CD4-positive, alpha-beta T cell treated with Interleukin-4 for 1 hour (primary cell): ENCODE measurements at places on chromosomes 6 and 20.

DNA sequence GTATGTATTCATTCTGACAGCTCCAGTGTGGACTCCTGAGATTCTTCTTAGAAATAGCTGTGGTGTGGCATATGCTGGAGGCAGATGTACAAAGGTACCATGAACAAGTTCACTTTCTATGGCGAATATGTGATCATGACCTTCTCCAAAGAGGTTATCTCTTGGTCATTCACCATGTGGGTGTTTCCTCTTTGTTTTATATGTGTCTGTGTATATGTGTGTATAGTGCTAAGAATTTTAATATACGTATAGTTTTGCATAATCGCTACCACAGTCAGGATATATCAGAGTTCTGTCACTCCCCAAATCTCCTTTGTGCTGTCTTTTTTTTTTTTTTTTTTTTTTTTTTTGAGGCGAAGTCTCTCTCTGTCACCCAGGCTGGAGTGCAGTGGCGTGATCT, 47.1 kb downstream of the PHACTR2 start:
- DNase-seq = no peak

DNA sequence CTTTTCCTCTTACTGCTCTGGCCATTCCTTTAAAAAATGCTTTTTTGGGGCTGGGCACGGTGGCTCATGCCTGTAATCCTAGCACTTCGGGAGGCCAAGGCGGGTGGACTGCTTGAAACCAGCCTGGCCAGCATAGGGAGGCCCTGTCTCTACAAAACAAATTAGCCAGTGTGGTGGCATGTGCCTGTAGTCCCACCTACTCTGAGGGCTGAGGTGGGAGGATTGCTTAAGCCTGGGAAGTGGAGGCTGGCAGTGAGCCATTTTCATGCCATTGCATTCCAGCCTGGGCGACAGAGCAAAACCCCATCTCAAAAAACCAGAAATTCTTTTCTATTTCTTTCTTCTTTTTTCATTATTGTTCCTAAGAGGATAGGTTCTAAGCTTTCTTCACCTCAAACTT, 36.9 kb upstream of the RNF144B start:
- DNase-seq = no peak

GRCh38 chr6:28953039-28953584, 29.3 kb upstream of the TRIM27 start:
- peak; percentile 75 for DNase-seq

DNA sequence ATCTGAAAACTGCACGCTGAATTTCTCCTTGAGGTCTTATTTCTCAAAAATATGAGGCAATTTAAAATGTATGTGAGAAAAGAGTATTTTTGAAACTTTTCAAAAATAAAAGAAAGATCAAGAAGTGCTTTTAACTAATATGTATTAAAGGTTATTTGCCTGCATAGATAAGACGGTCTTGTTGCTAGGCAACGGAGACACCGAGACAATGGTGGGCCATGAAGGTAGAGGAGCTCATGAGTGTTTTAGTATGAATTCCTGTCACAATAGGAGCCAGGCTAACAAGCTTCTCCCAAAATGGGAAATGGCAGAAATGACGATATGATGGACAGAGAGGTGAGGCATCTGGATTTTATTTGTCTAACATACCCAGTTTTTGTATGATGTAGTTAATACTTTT, 308.2 kb downstream of the SLC35F1 start:
- no peak for DNase-seq

DNA sequence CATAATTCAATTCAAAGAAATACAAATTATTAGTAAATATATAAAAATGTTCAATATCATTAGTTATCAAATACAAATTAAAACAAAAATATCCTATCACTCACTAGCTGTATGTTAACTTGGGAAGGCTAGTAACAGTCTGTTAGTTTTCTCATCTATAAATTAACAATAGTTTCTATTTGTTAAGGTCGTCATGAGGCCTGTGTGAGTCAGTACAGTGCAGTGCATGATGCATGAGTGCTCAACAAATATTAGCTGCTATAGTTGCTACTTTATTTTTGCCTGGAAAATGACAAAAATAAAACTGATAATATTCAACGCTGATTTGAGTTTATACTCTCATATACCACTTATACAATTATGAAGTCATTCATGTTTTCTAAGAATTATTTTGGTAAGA, 401.6 kb upstream of the RUNX2 start:
- DNase-seq = no peak

DNA sequence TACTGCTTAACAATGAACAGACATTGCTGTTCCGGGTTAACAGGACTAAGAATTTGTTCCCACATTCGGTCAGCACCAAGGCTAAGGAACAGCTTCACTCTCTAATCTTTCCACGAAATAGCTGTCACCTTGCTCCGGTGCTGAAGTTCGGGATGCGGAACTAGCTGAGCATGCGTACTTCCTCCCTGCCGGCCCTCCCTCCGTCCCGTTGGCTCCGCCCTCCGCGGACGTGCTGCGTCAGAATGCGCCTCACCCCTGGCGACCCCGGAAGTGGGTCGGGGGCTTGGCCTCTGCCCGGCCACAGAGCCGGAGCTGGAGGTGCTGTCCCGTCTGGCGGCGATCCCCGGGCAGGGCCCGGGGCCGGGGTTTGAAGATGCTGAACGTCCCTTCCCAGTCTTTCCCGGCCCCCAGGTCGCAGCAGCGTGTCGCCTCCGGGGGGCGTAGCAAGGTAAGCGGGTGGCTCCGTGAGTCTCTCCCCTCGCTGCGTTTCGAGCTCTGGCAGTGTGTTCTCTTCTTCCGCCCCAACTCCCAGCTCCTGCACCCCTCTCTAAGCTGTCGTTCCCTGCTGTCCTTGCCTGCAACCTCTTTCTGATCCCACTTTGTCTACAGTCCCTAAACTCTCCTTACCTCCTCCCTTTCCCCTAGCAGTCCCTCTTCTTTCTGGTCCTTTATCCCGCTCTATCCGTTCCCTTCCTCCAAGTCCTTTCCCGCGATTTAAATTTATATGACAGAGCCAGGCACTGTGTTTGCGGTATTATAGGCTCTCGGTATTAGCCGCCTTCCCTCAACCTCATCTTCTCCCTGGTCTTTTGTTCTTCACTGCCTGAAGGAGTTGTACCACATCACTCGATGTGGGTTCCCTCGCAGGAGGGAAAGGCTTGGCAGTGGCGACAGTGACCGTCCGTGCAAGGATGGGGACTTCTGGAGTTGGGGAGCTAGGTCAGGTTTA, at the start of gene CYB5R4:
Gene CYB5R4, plus strand, starts transcription at position 280 of the 949 bp plus-strand sequence. Its CDS starts 94 bp downstream, at position 374.
- peak; percentile 95 for DNase-seq

- DNase-seq = no peak
Measured at GRCh38 chr6:126302191-126302590, 37.7 kb upstream of the CENPW start.

- no peak for DNase-seq
Measured at GRCh38 chr20:17856024-17856564, 112.5 kb downstream of the SNX5 start.

- DNase-seq = no peak
Measured at GRCh38 chr6:51459958-51460357, 627.5 kb downstream of the PKHD1 start.

DNA sequence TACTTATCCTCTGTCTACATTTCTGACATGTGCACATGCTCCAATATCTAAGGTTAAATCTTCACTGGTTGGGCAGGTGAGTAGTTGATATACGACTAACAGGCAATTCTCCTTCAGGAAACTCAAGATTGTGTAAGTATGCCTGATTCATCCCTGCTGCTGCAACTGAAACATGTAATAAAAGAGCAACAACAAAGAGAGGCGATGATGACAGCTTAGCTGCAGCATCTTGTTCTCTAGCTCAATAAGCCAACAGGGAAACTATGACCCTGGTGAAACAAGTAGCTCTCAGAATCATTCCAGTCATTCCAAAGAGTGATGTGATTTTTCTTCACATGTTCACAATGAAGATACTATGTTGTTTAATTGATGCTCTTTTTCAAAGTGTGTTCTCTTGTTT, 74.4 kb downstream of the ELOVL4 start:
- no peak for DNase-seq

- no peak for DNase-seq
Measured at GRCh38 chr6:125764121-125764671, 14.8 kb downstream of the HEY2 start.

GRCh38 chr20:36519944-36520343, 21.4 kb upstream of the MYL9 start:
- DNase-seq = no peak

GRCh38 chr6:34583461-34583860, 27.3 kb upstream of the SPDEF start:
- DNase-seq = no peak

DNA sequence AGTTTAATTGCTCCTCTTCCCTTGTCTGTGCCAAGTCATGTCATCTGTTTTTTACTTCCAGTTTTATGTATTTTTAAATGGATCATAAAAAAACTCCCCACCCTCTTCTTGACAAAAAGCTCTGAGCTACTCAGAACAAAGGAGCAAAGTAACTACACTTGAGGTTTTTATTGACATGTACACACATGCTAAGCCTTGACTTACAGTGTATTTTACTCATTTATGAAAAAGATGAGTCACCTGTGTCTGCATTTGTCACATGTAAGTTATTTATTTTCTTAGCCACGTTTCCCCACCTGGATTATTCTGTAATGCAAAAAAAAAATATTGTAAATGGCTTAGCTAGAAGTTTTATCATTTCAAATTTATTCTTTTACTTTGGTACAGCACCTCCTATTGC, 628.8 kb upstream of the SLC35B3 start:
- no peak for DNase-seq

DNA sequence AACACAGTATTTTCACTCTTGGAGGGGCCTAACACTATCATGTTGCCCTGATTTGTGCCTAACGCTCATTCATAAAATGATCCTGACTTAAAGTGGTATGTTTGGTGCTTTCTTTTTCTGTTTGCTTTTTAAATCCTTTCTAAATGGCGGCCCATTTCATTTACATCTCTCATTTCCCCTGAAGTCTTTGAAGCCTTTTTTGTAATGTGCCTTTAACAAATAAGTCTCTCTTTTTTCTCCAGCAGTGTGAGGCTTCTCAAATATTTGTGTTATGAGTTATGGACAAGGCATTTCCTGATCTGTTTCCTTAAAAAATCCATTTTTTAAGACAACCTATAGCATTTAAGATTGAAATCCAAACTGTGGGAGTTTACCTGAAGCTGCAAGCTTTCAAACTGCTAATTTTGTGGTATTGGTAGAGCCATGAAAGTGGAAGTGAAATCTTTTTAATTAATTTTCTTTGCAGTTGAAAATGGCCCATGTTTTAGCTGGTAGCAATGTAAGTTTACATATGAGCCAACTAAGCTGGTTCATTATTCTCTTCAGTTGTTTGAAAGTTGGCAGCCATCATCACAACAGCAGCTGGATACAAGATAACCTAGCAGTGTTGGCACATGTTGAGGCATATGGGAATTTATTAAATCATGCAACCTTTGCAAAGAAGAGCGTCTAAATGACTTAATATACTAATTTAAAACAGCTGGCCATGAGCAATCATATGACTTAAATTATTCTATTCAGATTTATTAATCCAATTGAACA, 469.7 kb downstream of the CDKAL1 start:
- DNase-seq = no peak

DNA sequence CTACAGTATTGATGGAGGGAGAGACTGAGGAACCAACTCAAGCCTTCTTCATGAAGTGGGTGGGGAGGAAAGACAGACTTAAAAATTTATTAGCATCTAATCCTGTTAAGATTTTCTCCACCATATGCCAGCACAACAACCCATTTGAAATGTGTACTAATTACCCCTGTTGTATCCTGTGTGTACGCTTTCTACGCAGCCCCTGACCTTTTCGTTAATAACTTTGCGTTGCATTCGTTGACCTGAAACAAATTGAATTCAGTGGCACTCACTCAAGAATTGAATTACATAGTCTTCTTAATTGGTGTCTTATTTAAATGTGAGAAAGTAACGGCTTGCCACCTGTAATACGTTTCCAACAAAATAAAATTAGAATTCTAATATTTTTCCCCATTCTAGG, 113.9 kb downstream of the LINC00237 start:
- DNase-seq = no peak

GRCh38 chr6:85569323-85569722, 24.3 kb downstream of the SNX14 start:
- no peak for DNase-seq

DNA sequence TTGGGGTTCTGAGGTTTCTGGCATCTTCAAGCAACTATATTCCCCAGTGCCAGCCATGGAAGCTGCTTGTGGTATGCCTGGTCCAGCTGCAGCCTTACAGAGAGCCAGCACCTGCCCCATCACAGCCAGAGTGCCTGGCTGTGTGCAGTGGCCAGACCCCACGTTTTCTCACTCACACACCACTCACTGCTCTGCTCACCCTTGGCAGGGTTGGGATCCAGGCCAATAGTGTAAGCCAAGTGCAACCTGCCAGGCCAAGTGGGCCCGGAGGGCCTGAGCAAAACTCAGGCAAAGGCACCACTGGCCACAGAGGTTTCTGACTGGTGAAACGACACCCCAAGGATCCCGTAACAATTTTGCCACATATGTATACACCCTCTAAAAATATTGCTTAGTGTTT, 67.9 kb upstream of the EYA4 start:
- no peak for DNase-seq

- DNase-seq = no peak
Measured at GRCh38 chr6:161369339-161369738, 95.5 kb upstream of the AGPAT4 start.

GRCh38 chr20:47036091-47036870, 141.6 kb downstream of the EYA2 start:
- no peak for DNase-seq

DNA sequence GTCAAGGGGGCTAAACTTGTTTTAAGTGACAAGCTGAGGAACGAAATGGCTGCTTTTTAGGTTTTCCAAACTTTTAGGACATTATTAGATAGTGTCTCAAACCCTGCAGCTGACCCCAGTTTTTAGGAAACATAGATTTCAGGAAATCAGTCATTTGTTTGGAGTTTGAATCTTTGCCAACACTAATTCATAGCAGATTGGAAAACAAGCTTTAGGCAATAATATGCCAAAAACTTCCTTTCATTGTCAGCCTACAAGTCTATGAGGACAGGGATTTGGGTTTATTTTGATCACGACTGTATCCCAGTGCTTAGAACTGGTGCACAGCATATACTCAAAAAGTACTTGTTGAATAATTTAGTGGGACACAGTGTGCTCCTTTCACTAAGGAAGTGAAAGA, 123.2 kb downstream of the TINAG start:
- no peak for DNase-seq

GRCh38 chr20:20410678-20411077, 42.8 kb downstream of the INSM1 start:
- DNase-seq = no peak

GRCh38 chr20:45100563-45101245, at the start of gene KCNS1:
KCNS1 (minus strand) TSS chr20:45101127; CDS start chr20:45099236, 1,891 bp downstream.
- DNase-seq = no peak

GRCh38 chr6:52522151-52522626, 54.7 kb downstream of the TRAM2 start:
- no peak for DNase-seq

GRCh38 chr6:137845460-137845859, 21.6 kb upstream of the TNFAIP3 start:
- no peak for DNase-seq
